ENCODE measurements at places on chromosomes 12 and 14. TPM values are rescaled to one million over a fixed set of nuclear protein-coding genes. Genes with fewer than 3 reads are reported as not detected.

Gene NRIP2
- 6.8 TPM for total RNA-seq

Gene VPS33A
- total RNA-seq, result 19.1 TPM

Gene ZNF891
- total RNA-seq, result 2.9 TPM

Gene GOLGA3
- 52.5 TPM for total RNA-seq

Gene PLD4
- 22.0 TPM for total RNA-seq

Gene VWF
- 345 TPM for total RNA-seq

Gene AQP6
- not detected for total RNA-seq

Gene MYH6
- total RNA-seq, result not detected

Gene IFI27L2
- total RNA-seq, result 62.5 TPM

Gene GPR137C
- 1.8 TPM for total RNA-seq

Gene ACOT6
- not detected for total RNA-seq

Gene CAPS2
- total RNA-seq, result 12.8 TPM

Gene SMOC1
- 12.5 TPM for total RNA-seq

Gene RDH16
- total RNA-seq, result 0.94 TPM

Gene RTN1
- total RNA-seq, result 64.1 TPM

Gene AP5M1
- total RNA-seq, result 37.4 TPM

Gene SHMT2
- total RNA-seq, result 52.2 TPM

Gene KRT79
- not detected for total RNA-seq

Gene PLEKHG7
- 7.1 TPM for total RNA-seq

Gene ART4
- total RNA-seq, result 15.4 TPM

Gene HHIPL1
- 2.8 TPM for total RNA-seq

Gene RPAP3
- total RNA-seq, result 30.3 TPM

Gene GZMB
- 22.6 TPM for total RNA-seq

Gene TAS2R19
- 7.9 TPM for total RNA-seq

Gene AP1G2
- 196 TPM for total RNA-seq

Gene KSR2
- total RNA-seq, result 0.03 TPM

Gene WNT1
- total RNA-seq, result not detected

Gene KRT73
- total RNA-seq, result 1.1 TPM

Gene CLEC9A
- 0.91 TPM for total RNA-seq

Gene C1S
- total RNA-seq, result 271 TPM

Gene DPY19L2
- 4.2 TPM for total RNA-seq

Gene LPAR5
- total RNA-seq, result 18.5 TPM

Gene E2F7
- total RNA-seq, result 1.1 TPM

Gene KRT8
- 19.3 TPM for total RNA-seq

Gene SDSL
- 8.4 TPM for total RNA-seq

Gene ANG
- 3.3 TPM for total RNA-seq

Measured in spleen (tissue), 13 donors.